ENCODE measurements at places on chromosomes 6 and 20.

GRCh38 chr6:44723439-44724197 lies 336.1 kb downstream of the CDC5L start:
- DNase-seq = no peak

DNA sequence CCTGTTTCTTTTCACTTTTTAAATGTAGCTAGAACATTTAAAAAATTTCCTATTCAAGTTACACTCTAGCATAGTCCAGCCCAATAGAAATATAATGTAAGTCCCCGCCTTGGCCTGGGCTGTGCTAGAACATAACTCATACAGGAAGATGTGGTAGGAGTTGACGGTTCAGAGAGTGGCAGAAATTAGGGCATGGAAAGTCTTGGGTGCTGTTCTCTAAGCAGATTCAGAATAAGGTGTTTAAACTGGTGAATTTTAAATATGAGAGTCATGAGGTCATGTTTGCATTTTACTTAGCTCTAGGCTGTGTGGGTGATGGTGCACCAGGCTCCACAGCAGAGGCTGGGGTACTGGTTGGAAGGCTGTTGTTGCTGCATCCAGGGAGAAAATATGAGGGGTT lies 256.5 kb downstream of the FARS2 start:
- DNase-seq = no peak

- DNase-seq = no peak
These were observed 95.2 kb downstream of the PLEKHG1 start for GRCh38 chr6:150694889-150695288.

- no peak for DNase-seq
These were observed 3.6 kb downstream of the GHRH start for GRCh38 chr20:37257988-37258387.

DNA sequence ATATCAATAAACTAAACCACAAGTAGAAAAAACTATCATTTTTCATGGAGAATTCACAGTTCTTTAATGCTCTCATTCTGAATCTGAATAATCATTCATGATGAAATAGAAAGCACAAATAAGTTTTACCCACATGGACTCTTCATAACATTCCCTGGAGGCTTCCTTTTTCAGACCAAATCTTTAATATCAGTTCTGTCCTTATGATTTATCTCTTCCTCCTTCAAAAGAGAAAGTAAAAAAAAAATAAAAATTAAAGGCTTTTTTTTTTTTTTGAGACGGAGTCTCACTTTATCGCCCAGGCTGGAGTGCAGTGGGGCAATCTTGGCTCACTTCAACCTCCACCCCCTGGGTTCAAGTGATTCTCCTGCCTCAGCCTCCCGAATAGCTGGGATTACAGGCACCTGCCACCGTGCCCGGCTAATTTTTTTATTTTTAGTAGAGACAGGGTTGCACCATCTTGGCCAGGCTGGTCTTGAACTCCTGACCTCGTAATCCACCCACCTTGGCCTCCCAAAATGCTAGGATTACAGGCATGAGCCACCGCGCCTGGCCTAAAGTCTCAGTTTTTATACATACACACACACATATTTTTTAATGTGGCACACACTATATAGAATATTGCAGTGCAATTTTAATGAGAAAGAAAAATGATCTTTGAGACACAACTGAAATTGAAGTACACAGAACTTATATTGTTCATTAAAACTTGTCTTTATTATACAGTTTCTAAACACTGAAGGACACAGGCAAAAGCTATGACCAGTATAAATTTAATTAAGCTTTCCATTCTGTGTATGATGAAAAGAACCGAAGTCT lies 31.9 kb upstream of the ZNF217 start:
- DNase-seq = no peak

DNA sequence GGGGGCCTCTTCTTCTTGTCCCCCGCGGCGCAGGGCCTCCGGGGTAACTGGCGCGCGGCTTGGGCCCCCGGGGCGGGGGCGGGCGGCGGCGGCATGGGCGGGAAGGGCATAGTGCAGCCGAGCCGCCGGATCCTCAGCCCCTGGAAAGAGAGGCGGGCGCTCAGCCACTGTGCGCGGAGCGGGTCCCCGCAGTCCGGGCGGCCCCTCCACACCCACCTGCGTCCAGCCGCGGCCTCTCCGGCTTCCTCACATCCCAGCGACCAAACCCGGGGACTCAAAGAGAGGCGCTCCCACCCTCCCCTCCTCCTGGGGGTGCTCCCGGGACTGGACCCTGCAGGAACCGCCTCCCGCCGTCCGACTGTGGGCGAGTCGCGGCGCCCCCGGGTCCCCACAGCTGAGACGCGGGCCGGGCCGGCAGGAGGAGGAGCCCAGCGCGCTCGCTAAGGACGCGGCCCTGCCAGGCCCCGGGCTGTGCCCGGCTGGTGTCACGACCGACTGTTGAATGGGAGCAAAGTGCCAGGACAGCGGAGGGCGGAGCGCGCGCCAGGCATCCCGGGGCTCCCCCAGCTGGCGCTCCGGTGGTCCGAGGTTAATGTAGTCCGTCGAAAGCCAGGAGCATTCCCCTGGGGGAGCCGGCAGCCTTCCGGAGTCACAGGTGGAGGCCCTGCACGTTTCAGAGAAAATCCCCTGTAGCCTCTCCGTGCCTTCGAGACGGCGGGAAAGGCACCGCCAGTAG lies at the start of gene PRR18:
TSS of gene PRR18 (minus strand) at position 360 of the 736 bp plus-strand sequence. CDS start at position 110, 250 bp downstream.
- DNase-seq = no peak

DNA sequence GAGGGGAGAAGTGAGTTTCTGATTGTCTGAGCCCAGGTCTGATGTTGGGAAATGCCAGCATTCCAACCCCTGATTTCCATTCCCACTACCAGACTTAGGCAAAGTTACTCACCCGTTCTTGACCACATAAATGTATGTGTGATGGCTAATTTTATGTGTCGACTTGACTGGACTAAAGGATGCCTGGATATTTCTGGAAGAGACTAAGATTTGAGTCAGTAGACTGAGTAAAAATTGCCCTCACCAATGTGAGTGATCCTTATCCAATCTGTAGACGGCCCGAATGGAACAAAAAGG lies 95.8 kb upstream of the TAB2 start:
- DNase-seq = no peak

DNA sequence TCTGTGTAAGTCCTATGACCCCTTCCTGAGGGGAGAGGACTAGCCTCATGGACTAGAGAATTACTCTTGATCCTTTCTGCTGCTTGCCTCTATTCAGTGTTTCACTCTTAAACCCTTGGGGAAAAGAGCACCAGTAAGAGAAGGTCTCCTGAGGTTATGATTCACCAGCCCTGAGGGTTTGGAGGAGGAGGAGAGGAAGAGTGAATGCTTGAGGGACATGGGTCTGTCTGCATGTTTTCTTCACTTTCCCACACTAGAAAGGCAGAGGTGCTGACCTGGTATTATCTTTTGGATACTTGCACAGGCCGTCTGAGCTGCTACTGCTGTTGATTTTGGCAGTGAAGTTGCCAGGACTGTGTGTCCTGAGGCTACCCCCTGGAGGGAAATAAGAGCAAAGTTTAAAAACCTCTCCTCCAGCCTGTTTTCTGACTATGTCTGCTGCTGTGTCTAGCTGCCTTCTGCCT lies 78.3 kb downstream of the CD109 start:
- no peak for DNase-seq

DNA sequence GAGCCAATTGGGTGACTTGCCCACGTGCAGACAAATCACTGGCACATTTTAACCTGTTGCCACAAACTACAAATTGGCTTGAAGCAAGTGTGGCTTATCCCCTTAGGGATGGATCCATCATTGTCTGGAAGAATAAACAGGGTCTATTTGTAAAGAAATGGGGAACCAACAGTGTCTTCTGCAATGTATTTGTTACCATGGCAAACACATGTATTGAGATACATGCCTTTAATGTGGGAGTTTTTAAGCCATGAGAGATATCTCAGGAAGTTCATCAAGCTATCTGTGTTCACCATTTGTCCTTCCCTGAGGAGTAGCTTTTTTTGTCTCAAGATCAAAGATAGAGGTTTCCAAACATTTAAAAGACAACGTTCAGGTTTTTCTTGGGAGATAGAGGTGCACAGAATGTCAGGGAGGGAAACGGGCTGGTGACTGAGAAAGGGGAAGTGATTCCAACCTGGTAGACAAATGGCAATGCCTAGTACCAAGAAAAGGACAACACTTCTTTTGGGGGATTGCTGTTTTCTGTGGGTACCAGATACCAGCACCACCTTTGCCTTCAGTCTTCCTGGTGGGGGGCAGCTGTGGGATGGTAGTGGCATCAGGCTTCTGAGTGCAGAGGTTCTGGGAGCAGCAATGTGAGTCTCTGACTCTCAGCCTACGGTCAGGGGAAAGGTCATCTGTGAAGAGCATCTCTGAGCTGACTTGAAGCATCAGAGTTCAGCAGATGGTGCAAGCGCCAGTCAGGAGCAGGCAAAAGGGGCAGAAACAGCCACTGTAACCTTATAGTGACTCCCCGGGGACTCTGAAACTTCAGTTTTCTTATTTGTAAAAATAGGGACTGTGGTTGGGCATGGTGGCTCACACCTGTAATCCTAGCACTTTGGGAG lies 20.1 kb upstream of the BCAS1 start:
- no peak for DNase-seq

- DNase-seq = no peak
These were observed 46.5 kb downstream of the KCNQ2 start for GRCh38 chr20:63425846-63426485.

GRCh38 chr6:73657201-73657600 lies 3.4 kb upstream of the SLC17A5 start:
- no peak for DNase-seq

DNA sequence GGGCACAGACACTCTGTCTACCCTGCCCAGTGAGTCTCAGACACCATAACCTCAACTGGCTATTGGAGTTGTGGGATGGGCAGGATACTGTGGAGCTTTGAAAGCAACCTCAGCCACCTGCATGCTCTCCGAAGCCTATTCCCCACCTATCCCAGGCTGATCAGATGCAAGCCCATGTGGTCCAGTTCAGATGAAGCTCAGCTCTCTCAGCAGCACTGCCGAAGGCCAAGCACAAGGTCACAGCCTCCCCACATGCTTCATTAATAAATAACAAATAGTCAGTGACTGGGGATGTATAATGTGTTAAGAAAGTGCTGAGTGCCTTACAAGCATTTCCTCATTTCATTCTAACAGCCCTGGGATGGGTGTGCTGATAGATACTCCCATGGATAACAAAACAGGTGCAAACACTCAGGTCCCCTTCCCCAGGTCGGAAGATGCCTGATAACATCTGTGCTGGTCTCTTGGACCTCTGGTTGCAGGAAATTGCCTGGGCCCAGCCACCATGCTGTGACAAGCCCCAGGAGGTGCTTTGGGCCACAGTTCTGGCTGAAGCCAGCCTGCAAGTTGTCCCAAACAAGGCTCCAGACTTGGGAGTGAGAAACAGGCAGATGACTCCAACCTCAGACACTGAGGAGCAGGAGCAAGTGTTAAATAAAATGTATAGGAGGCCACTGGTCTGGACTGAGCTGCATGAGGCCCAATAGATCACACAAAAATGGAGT lies 3.7 kb downstream of the ACSS1 start:
- DNase-seq = no peak

DNA sequence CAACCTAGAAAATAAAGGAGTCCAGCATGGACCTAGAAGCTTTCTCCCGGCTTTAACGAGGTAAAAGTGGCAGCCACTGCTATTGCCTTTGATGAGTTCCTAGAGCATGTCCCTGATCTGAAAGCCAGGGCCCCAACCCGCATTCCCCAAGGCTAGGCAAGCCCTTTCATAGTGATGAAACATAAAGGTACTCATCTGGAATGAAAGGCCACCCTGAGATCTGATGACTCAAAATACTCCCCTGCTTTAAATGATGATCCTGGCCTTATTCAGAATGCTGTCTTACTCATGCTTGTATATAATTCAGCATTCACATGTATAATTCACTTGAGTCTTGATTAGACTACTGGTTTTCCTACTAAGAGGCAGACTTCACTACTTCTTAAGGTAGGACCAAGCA lies 21.3 kb downstream of the TTPAL start:
- DNase-seq = no peak

All from lower lobe of right lung (tissue), 2 donors.